ENCODE measurements at places on chromosomes 5 and 9. TPM values are rescaled to one million over a fixed set of nuclear protein-coding genes. Genes with fewer than 3 reads are reported as not detected.

IFNK gene
- total RNA-seq, result not detected

GABRP gene
- 1.1 TPM for total RNA-seq

OR1Q1 gene
- not detected for total RNA-seq

DMAC1 gene
- 9.8 TPM for total RNA-seq

PCDHGA4 gene
- 6.3 TPM for total RNA-seq

LECT2 gene
- not detected for total RNA-seq

TRIM7 gene
- 7.9 TPM for total RNA-seq

DOCK2 gene
- total RNA-seq, result 0.86 TPM

IL33 gene
- total RNA-seq, result 12.7 TPM

HTR1A gene
- not detected for total RNA-seq

CDC20B gene
- 0.19 TPM for total RNA-seq

SLC45A2 gene
- 0.10 TPM for total RNA-seq

ZDHHC11B gene
- not detected for total RNA-seq

FOXD4 gene
- total RNA-seq, result 0.19 TPM

GRXCR2 gene
- total RNA-seq, result not detected

NNT gene
- 67.9 TPM for total RNA-seq

PCDHB7 gene
- 0.57 TPM for total RNA-seq

WDR38 gene
- not detected for total RNA-seq

FBP2 gene
- not detected for total RNA-seq

PCDHGA12 gene
- total RNA-seq, result 12.0 TPM

ZDHHC11 gene
- total RNA-seq, result 0.67 TPM

CNTNAP3B gene
- total RNA-seq, result 163 TPM

ALDOB gene
- not detected for total RNA-seq

SLC35D2 gene
- total RNA-seq, result 22.4 TPM

HEMGN gene
- not detected for total RNA-seq

PARP8 gene
- total RNA-seq, result 0.65 TPM

CD72 gene
- not detected for total RNA-seq

MATR3 gene
- 306 TPM for total RNA-seq

MED10 gene
- total RNA-seq, result 13.9 TPM

CERCAM gene
- 44.7 TPM for total RNA-seq

MAP1B gene
- 216 TPM for total RNA-seq

HK3 gene
- under 0.01 TPM for total RNA-seq

PCDHB4 gene
- 0.33 TPM for total RNA-seq

PPP2R2B gene
- not detected for total RNA-seq

WHRN gene
- 0.67 TPM for total RNA-seq

GPR150 gene
- 0.33 TPM for total RNA-seq

SOX30 gene
- total RNA-seq, result not detected

DIPK1B gene
- 182 TPM for total RNA-seq

PFN3 gene
- total RNA-seq, result not detected

PCDHGA1 gene
- 0.65 TPM for total RNA-seq

TERT gene
- total RNA-seq, result not detected

ZFP62 gene
- total RNA-seq, result 14.4 TPM

FAM221B gene
- total RNA-seq, result not detected

C9orf50 gene
- not detected for total RNA-seq

SMIM33 gene
- not detected for total RNA-seq

CEP120 gene
- total RNA-seq, result 17.0 TPM

SLC44A1 gene
- total RNA-seq, result 29.1 TPM

CDH9 gene
- not detected for total RNA-seq

CCNI2 gene
- under 0.01 TPM for total RNA-seq

SLC4A9 gene
- not detected for total RNA-seq

TARS1 gene
- total RNA-seq, result 220 TPM

FAM151B gene
- total RNA-seq, result 1.6 TPM

FBP1 gene
- 3.2 TPM for total RNA-seq

EIF4E1B gene
- not detected for total RNA-seq
